ENCODE measurements at places on chromosomes 3 and 15.

DNA sequence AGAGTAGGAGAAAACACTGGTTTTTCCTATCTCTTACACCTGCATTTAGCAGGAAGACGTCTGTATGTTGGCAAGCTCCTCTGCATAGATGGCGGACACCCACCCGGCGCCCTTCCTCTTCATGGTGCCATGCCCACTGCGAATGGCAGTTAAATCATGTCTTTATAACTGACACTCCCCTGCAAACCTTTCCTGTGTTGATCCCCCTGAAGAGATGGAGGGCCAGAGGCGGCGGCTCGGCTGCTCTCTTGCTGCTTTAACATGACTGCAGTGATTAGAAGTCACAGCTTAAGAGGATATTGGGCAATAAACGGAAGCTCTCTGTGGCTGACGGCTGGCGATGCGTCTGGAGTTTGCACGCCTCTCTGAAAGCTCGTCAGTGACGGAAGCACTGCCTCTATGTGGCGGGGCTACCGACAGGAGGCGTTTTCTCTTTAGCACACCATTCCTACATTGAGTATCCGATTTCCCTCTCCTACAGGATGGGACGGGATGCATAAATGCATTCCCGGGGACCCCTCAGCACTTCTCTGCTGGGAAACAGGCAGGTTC, 25.5 kb upstream of the SNRPA1 start:
- no peak for DNase-seq

DNA sequence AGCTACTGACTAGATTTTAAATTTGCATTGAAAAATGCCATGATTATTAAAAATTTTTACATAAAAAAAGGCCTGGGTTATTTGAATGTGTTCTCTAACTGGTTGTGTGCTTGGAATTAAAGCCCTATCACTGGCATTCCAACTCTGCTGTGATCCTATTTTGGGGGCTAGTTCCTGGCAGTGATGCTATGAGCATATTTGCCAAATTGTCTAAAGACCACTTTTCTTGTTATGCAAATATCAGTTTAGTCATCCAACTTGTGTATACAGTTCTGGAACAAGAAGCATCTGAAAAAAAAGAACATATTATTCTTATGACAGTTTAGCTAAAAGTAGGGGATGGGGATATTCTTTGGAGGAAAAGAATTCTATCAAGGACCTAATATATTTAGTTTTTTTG, 243.4 kb upstream of the ZNF717 start:
- no peak for DNase-seq

- no peak for DNase-seq
These were observed 29.3 kb downstream of the ZNF710 start for GRCh38 chr15:90030376-90030775.

- DNase-seq = no peak
These were observed 194.5 kb upstream of the GAP43 start for GRCh38 chr3:115428841-115429240.

- no peak for DNase-seq
These were observed 1.4 kb upstream of the GHSR start for GRCh38 chr3:172449466-172450149.

GRCh38 chr15:57406062-57406772, 29.9 kb downstream of the CGNL1 start:
- no peak for DNase-seq
